ENCODE measurements at places on chromosomes 11 and 22. TPM values are rescaled to one million over a fixed set of nuclear protein-coding genes. Genes with fewer than 3 reads are reported as not detected.

KCNJ1 gene
- total RNA-seq = not detected

DNA sequence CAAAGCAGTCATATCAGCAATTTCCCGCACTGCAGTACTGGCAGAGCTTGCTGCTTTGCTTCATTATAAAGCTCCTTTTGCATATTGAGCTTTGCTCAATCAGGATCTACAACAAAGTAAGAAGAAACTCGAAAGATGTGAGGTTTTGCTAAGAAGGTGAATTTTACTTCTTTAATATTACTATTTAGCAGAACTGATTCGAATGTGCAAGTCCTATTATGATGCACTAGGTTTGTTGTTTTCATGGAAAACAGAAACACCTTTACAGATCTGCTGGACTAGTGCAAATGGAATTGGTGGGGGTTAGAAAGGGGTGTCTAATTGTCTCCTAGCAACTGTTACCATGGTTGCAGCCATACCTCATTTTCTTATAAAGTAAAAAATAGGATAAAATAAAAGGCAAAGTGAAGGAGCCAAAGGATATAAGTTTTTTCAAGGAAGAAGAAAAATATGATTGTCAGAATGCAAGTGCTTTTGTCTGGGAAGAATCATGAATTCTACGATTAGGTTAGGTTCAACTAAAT is 153.2 kb downstream of the MSANTD4 start:
- no peaks in the 10 kb centered on the region for H3K36me3 ChIP-seq
- H3K27me3 ChIP-seq = no peaks in the 10 kb centered on the region
- no peak overlapping the region for H3K27ac ChIP-seq
- H3K4me3 ChIP-seq = no peak overlapping the region

GRCh38 chr11:86706338-86707131 is 34.1 kb upstream of the ME3 start:
- peaks cover 5% of the 10 kb centered on the region for H3K27me3 ChIP-seq
- H3K4me3 ChIP-seq = no peak overlapping the region
- H3K36me3 ChIP-seq = no peaks in the 10 kb centered on the region
- DNase-seq = no peak
- no peaks in the 10 kb centered on the region for H3K4me1 ChIP-seq

FERMT3 gene
- total RNA-seq = 281 TPM

GRCh38 chr11:114832532-114833125 is 154.3 kb downstream of the NXPE2 start:
- H3K27ac ChIP-seq = no peak overlapping the region
- H3K4me1 ChIP-seq = no peaks in the 10 kb centered on the region
- H3K36me3 ChIP-seq = no peaks in the 10 kb centered on the region
- no peak for DNase-seq
- no peaks in the 10 kb centered on the region for H3K27me3 ChIP-seq
- H3K4me3 ChIP-seq = no peak overlapping the region

DNA sequence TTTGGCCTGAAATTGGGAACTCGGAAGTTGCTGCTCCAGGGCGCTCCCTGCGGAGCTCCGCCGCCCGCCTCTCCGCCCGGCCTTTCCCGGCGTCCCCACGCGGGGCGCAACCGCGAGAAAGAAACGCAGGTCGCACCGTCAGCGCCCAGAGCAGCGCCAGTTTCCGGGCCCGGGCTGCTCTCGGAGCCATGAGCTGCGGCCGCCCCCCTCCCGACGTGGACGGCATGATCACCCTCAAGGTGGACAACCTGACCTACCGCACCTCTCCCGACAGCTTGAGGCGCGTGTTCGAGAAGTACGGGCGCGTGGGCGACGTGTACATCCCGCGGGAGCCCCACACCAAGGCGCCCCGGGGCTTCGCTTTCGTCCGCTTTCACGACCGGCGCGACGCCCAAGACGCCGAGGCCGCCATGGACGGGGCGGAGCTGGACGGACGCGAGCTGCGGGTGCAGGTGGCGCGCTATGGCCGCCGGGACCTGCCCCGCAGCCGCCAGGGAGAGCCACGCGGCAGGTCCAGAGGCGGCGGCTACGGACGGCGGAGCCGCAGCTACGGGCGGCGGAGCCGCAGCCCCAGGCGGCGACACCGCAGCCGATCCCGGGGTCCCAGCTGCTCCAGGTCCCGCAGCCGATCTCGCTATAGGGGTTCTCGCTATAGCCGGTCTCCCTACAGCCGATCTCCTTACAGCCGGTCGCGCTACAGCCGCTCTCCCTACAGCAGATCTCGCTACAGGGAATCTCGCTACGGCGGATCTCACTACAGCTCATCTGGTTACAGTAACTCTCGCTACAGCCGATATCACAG is 521 bp downstream of the SRSF8 start:
- H3K27ac ChIP-seq = peak overlapping the region; percentile 97
- H3K36me3 ChIP-seq = peaks cover 19% of the 10 kb centered on the region
- peaks cover 8% of the 10 kb centered on the region for H3K27me3 ChIP-seq
- H3K4me3 ChIP-seq = peak overlapping the region; percentile 94

- H3K4me3 ChIP-seq = no peak overlapping the region
- DNase-seq = no peak
- H3K4me1 ChIP-seq = no peaks in the 10 kb centered on the region
- H3K27ac ChIP-seq = no peak overlapping the region
These were observed 542.5 kb upstream of the LARGE1 start for GRCh38 chr22:34462795-34463194.

RFPL3 gene
- total RNA-seq = not detected

GRCh38 chr11:41175304-41175972 is 284.0 kb downstream of the LRRC4C start:
- H3K36me3 ChIP-seq = no peaks in the 10 kb centered on the region
- H3K27ac ChIP-seq = no peak overlapping the region
- no peak for DNase-seq
- H3K4me3 ChIP-seq = no peak overlapping the region
- no peaks in the 10 kb centered on the region for H3K4me1 ChIP-seq

ENTHD1 gene
- total RNA-seq = 0.11 TPM

- H3K27me3 ChIP-seq = peaks cover 28% of the 10 kb centered on the region
- no peak overlapping the region for H3K4me3 ChIP-seq
- no peaks in the 10 kb centered on the region for H3K36me3 ChIP-seq
These were observed 11.1 kb upstream of the FXYD6 start for GRCh38 chr11:117887431-117888138.

GRCh38 chr11:125886997-125887372 is 483 bp upstream of the HYLS1 start:
- peaks cover 3% of the 10 kb centered on the region for H3K27me3 ChIP-seq
- peak overlapping the region; percentile 86 for H3K4me3 ChIP-seq
- peaks cover 33% of the 10 kb centered on the region for H3K4me1 ChIP-seq
- H3K36me3 ChIP-seq = peaks cover 17% of the 10 kb centered on the region

DNA sequence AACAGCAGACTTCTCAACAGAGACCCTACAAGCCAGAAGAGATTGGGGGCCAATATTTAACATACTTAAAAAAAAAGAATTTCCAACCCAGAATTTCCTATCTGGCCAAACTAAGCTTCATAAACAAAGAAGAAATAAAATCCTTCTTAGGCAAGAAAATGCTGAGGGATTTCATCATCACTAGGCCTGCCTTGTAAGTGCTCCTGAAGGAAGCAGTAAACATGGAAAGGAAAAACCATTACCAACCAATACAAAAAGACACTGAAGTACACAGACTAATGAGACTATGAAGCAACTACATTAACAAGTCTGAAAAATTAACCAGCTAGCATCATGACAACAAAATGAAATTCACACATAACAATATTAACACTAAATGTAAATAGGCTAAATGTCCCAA is 947.9 kb upstream of the CHORDC1 start:
- H3K27ac ChIP-seq = no peak overlapping the region
- H3K36me3 ChIP-seq = no peaks in the 10 kb centered on the region
- no peak overlapping the region for H3K4me3 ChIP-seq
- no peaks in the 10 kb centered on the region for H3K27me3 ChIP-seq

ZNF215 gene
- 1.3 TPM for total RNA-seq

APOBEC3F gene
- 43.1 TPM for total RNA-seq

DNA sequence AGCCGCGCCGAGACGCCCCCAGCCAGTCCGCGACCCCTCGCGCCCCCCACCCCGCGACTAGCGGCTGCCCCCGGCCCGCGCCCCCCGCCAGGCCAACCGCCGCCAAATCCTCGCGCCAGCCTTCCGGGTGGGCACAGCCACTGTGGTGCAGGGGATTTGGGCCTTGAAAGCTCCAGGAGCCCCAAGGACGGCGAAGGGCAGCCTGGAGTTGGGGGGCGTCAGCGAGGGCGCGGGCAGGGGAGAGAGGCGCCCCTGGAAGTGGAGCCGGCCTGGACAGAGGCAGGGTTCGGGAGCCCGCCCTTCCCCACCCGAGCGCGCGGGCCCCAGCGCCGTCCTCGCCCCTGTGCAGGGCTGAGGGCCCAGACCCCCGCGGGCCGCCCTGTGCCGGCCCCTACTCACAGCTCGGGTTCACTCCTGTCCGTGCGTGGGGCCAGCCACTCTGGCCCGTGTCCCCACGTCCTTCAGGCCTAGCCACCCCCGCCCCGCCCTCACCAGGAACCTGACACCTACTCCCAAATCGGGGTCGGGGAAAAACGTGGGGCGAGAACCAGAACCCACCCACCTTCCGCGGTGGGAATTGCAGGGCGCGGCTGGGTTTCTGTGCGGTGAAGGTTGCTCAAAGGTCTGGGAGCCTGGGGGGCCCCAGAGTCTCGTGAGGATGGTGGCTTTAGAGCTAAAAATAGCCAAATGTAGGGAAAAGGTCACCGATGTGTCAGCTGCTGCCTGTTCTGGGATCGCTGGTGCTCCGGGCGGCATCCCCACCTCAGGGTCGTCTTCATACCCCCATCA is at the start of gene CPT1B:
Gene CPT1B (minus strand): TSS at position 441 of the 789 bp plus-strand sequence. CDS start 512 bp downstream, outside the sequence.
- H3K4me3 ChIP-seq = peak within 1 kb of the TSS; percentile 51
- DNase-seq = no peak
- H3K27me3 ChIP-seq = no peaks in the 10 kb centered on the region
- H3K4me1 ChIP-seq = peaks cover 41% of the 10 kb centered on the region

- peak overlapping the region; percentile 1 for H3K4me3 ChIP-seq
- H3K4me1 ChIP-seq = peaks cover 17% of the 10 kb centered on the region
- H3K36me3 ChIP-seq = no peaks in the 10 kb centered on the region
- no peak for DNase-seq
- H3K27ac ChIP-seq = no peak overlapping the region
- peaks cover 58% of the 10 kb centered on the region for H3K27me3 ChIP-seq
These were observed 635 bp downstream of the SCARF2 start for GRCh38 chr22:20436768-20437612.

GDPD4 gene
- total RNA-seq = not detected

DNA sequence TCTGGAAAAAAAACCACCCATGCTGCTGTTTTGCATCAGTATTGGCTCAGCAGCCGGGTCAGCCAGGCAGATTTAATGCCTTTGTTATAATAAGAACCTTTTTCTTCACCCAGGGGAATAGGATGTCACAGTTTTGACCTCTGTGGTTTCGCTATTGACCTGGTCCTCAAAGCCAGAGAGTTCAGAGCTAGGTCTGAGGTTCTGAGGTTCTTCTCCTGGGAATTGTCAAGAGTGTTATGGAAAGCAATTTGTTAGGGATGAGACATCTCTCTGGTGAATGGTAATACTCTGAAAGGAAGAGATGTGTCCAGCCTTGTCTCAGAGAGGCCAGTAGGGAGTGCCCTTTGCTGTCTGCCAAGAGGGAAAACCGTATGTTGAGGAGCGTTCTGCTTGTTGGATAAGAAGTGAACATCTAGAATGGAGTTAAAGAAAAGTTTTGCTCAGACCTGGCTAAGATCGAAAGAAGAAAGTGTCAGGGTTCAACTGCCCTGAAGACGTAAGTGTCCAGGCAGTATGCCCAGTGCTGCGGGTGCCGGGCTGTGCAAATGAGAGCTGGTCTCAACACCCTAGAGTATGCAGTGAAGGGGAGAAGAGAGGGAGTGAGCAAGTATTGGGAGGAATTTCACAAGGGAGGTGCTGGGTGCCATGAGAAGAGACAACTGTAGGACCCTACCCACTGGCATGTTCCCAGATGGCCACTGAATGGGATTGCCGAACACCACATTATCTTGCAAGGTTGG is 150.9 kb upstream of the TTC12 start:
- H3K4me3 ChIP-seq = no peak overlapping the region
- no peaks in the 10 kb centered on the region for H3K36me3 ChIP-seq
- H3K4me1 ChIP-seq = no peaks in the 10 kb centered on the region
- no peak overlapping the region for H3K27ac ChIP-seq
- DNase-seq = no peak

GRCh38 chr11:48062649-48063048 is 82.3 kb downstream of the PTPRJ start:
- H3K4me3 ChIP-seq = no peak overlapping the region
- no peaks in the 10 kb centered on the region for H3K27me3 ChIP-seq
- peaks cover 62% of the 10 kb centered on the region for H3K4me1 ChIP-seq
- no peak overlapping the region for H3K27ac ChIP-seq
- peaks cover 47% of the 10 kb centered on the region for H3K36me3 ChIP-seq

DNA sequence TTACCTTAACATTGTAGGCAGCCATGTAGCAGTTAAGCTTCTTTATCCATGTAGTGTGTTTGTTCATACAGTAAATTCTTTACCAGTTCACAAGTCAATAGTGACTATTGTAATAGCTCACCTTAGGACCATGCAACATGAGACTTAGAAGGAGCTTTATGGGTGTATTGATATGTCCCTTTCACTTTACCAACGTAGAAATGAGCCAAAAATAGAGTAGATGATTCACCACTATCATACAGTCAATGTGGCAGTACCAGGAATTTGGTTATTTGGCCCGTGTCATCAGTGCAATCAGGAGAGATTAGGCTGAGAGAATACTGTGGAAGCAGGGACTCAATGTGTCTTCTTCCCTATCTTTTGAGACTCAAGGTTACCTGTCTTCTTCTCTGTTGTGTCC is 4.7 kb downstream of the ZDHHC13 start:
- no peaks in the 10 kb centered on the region for H3K27me3 ChIP-seq
- H3K36me3 ChIP-seq = peaks cover 55% of the 10 kb centered on the region
- no peak overlapping the region for H3K4me3 ChIP-seq
- no peak for DNase-seq
- no peak overlapping the region for H3K27ac ChIP-seq
- H3K4me1 ChIP-seq = peaks cover 38% of the 10 kb centered on the region

DNA sequence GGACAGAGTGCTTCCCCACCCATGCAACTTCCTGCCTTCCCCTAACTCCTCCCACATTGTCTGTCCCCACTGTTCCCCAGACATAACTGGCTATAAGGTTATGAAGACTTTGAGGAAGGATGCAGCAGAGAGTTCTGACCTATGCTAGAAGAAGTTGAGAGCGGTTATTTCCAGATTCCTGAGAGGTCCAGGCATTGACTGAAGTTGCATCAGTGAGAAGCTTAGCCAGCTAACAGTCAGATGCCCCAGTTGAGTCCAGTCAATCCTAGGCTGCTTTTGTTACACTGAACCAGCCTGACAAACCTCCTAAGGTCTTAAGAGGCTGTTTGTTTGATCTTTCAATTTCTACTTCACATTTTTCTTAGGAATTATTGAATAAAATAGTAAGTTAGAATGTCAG is 937.9 kb upstream of the CCDC90B start:
- DNase-seq = no peak
- H3K27ac ChIP-seq = no peak overlapping the region
- H3K36me3 ChIP-seq = no peaks in the 10 kb centered on the region
- no peak overlapping the region for H3K4me3 ChIP-seq

DNA sequence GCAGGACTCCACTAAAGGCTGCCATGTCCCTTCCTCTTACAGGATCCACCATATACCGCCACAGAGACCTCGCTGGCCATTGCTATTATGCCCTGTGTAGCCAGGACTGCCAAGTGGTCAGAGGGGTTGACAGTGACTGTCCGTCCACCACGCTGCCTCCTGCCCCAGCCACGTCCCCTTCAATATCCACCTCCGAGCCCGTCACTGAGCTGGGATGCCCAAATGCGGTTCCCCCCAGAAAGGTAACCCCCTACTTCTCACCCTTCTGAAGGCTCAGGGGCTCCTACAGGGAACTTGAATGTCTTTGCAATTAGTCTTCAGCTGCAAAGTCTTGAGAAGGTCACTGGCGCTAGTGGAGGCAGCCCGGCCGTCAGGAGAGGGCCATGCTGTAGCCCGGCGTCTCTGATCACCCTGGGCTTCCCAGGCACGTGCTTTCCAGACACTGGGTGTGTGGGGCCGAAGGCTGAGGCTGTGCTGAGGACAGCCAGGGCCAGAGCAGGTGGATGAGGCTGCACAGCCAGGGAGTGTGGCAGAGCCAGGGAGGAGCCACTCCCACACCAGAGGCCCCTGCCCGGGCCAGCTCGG is 30.0 kb upstream of the MUC5B start:
- H3K27me3 ChIP-seq = no peaks in the 10 kb centered on the region
- no peaks in the 10 kb centered on the region for H3K36me3 ChIP-seq
- H3K4me3 ChIP-seq = no peak overlapping the region
- H3K4me1 ChIP-seq = no peaks in the 10 kb centered on the region

Data from activated CD8-positive, alpha-beta T cell treated with anti-CD3 and anti-CD28 coated beads, Interleukin-2, amount 10 ng/mL, durations not matched to agents 7 days and 5 days (primary cell).